ENCODE measurements at places on chromosomes 5 and 9.

- DNase-seq = no peak
Observed at GRCh38 chr5:169350759-169351240, 49.9 kb upstream of the SLIT3 start.

GRCh38 chr9:117587263-117587662 is 116.9 kb upstream of the TLR4 start:
- DNase-seq = no peak

DNA sequence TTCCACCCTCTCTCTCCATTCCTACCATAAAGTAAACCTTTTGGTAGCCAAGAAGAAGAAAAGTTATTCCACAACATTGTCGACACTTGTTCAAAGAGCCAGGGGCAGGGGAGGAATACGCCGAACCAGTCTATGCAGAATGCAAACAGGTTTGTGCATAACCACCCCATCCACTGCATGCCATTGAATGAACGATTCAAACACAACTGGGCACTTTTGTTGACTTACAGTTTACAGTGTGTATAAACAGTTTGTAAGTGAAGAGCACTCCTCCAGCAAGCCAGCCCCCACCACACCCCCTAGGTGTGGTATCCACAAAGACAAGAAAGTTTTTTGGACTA is 6.8 kb upstream of the S1PR3 start:
- no peak for DNase-seq

- DNase-seq = no peak
Observed at GRCh38 chr9:121292801-121293241, 24.9 kb downstream of the GSN start.

DNA sequence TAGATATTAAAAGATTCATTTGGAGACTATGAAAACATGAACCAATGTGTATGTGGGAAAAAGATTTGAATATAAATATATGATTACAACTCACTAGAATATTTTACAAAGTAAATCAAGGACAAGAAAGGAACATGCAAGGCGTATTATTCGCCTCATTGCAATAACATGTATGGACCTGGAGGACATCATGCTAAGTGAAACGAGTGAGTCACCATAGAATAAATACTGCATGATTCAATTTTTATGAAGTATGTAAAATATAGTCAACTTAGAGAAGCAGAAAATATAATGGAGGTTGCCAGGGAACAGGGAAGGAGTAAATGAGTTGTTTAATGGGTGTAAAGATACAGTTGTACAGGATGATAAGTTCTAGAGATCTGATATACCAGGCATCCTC is 4.9 kb downstream of the TXNDC8 start:
- DNase-seq = no peak

Measured in CD4-positive, alpha-beta T cell treated with Interleukin-21 for 1 hour (primary cell).